GM23248 (cell line): ENCODE measurements at places on chromosomes 5 and 9.
A peak's percentile ranks its signal among the peaks of the same experiment; 100 is the strongest.

DNA sequence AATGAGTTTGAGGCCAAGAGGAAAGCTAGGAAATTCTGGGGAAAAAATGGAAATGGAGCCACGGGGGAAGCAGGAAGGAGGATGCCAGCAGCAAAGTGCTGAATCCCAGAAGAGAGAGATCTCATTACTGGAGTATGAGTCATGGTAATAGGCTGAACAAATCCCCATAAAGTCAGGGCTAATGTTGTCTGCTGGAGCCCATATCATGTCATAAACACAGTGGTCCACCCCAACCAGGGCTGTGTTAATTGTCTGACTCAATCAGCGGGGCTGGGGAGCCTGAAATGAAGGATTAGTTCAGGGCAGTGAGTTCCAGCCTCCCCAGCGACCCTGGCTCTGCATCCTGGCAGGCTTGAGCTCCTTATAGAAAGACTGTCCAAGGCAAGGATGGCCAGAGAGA lies 68.8 kb downstream of the TLR4 start:
- DNase-seq = peak; percentile 77

GRCh38 chr5:149636191-149636860 lies 55.0 kb downstream of the ARHGEF37 start:
- DNase-seq = peak; percentile 10

GRCh38 chr9:72557549-72557948 lies 36.1 kb downstream of the TMC1 start:
- DNase-seq = peak; percentile 96

GRCh38 chr5:116479776-116480675 lies 94.6 kb downstream of the SEMA6A start:
- DNase-seq = no peak

- peak; percentile 89 for DNase-seq
These were observed 42.2 kb upstream of the PDE8B start for GRCh38 chr5:77168161-77168878.

DNA sequence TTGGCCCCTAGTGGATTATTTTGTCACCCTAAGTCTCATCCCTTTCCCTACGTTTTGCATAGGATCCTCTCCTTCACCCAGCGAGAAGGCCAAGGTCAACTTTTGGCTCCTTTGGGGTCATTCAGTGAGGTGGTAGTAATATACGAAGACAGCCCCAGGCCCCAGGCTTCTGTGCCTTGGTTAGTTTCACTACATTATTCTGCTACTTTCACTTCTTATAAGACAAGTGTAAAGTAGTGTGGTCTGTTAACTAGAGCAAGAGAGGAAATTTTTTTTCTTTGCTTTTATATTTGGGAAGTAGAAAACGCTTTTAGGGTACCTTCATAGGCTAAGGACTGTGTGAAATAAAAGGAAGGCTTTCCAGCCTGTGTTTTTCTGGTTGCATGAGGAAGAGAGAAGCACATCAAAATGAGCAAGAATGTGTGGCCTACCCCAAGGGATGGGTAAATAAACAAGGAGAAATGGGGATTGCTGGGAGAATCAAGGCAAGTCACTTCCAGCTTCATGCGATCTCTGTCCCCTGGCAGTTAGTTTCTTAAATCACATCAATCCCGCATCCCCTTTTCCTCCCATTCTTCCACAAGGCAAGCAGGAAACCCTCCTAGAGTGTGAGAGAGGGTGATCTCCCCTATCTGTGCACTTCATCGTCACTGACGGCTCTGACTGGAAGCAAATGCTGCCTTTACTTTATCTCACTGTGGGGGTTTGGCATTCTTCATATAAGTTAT lies 677.0 kb upstream of the WWC1 start:
- DNase-seq = no peak

GRCh38 chr5:110092955-110093785 lies 403.4 kb downstream of the MAN2A1 start:
- peak; percentile 10 for DNase-seq
